ENCODE measurements at places on chromosomes 1 and 21.

GRCh38 chr1:226739696-226740065 is 599 bp upstream of the ITPKB start:
- no peak for DNase-seq

DNA sequence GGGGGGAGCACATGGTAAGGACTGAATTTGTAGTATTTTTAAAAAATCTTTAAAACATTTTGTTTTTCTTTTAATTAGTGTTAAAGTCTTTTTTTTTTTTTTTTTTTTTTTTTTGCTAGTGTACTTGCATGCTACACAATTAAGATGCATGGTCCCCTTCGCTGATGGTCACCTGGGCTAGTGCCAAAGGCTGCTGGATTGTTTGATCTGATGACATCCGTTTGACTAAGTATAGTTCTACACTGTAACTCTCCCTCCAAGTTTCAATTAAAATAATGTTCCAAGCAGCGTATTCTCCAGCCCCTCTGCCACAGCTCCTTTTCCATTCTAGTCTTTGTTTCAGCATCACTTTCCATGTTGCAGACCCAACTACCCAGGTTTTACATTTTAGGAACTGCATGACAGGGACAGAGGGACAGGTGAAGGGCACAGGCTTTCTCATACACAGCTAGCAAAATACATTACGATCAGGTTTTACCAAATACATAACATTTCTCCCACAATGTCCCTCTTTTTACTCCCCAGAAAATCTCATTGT is 852 bp upstream of the RAVER2 start:
- DNase-seq, result no peak

- no peak for DNase-seq
These were observed 102.6 kb downstream of the PCP4 start for GRCh38 chr21:39969691-39970364.

GRCh38 chr1:228373004-228373680 is 33.5 kb downstream of the TRIM11 start:
- DNase-seq, result no peak

DNA sequence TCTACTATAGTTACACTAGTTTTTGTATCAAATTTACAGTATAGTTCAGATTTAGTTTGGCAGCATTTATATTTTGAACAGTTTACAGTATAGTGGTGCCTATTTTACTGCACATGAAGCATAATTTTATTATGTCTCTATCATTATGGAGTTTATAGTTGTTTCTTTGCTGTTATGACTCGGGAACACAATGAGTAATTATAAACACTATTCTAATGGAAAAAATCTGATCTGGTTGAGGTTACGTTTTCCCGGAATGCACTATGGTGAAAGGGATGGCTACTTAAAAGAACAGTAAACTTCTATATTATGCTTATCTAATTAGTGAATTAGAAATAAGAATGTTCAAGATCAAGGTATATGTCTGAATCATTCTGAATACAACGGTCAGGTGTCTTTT is 10.6 kb downstream of the LCA5L start:
- DNase-seq, result no peak

DNA sequence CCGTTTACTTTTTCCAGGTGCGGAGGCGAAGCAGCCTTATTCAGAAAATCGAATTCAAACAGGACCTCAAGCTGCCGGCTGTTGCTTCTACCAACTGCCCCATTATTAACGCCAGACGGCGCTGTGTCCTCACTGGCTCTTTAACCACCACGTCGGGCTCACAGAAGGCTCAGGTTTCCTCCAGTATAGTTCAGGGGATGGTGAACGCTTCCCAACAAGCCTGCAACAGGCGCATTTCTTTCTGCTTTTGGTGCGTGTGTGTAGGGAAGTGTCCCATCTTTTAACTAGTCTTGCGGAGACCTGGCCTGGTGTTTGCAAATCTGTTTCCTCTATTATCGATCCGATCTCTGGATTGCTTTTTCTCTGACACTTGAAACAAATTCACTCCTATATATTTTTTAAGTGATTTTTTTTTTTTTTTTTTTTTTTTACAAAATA is 791 bp upstream of the STUM start:
- peak; percentile 85 for DNase-seq

DNA sequence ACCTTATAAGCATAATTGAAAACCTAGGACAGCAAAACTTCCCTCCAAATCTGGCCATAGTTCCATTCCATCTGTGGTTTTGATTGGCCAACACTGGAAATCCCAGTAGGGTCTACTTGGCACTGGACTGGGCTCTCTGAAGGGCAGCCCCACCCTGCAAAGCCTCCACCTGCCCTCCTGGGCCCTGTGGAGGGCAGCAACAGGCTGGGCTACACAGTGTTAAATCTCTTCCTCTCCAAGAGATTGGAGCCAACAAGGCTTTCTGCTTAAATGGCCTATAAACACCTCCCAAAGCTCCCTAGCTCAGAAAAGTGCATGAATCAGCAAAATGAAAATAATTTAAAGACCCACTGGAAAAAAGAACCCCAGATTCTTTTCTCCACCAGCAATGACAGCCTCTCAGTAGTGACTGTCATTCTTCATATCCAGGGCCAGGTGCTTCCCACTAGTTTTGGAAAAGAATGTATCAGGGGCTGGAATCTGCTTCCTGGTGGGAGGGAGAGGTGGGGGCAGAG is 58.5 kb downstream of the BEND5 start:
- DNase-seq, result no peak

- no peak for DNase-seq
These were observed 33.2 kb upstream of the FNBP1L start for GRCh38 chr1:93414749-93415148.

- no peak for DNase-seq
These were observed 452.3 kb downstream of the OMA1 start for GRCh38 chr1:58094221-58094620.

Measured in type B pancreatic cell (in vitro differentiated cells).